ENCODE measurements at places on chromosomes 12 and 14. TPM values are rescaled to one million over a fixed set of nuclear protein-coding genes. Genes with fewer than 3 reads are reported as not detected.
A peak's percentile ranks its signal among the peaks of the same experiment; 100 is the strongest.

- DNase-seq: no peak
These were observed 121.3 kb downstream of the SAMD4A start for GRCh38 chr14:54688229-54688628.

GRCh38 chr14:64815257-64815656 is 64.5 kb downstream of the SPTB start:
- no peak for DNase-seq

- peak; percentile 86 for DNase-seq
These were observed 187.3 kb downstream of the CAND1 start for GRCh38 chr12:67456431-67456901.

DNA sequence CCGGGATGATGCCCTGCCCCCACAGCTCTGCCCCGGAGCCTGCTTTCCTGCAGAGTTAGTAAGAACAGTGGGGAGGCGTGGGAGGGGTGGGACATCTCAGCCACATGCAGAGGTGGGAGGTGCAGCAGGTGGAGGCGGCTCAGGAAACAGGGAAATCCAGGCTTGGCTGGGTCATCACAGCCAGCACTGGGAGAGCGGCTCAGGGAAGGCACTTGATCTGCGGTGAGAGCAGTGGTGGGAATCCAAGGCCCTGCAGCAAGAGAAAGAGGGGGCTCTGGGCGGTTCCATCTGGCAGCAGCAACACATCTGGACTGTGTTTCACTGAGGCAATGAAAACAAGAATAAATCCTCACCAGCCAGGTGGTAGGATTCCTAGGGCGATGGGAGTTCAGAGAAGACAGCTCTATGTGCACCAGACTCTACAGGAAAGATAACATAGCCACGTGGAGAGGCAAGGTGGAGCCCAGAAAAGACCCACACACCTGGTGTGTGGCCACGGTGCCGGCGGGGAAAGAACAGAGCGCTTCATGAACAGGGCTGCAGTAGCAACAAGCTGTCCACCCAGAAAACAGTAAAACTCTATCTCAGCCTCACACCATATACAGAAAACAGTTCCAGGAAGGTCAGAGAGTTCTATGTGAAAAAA is 57.6 kb downstream of the CCDC85C start:
- no peak for DNase-seq

GRCh38 chr12:42156232-42156631 is 11.6 kb upstream of the GXYLT1 start:
- DNase-seq: peak; percentile 90

DNA sequence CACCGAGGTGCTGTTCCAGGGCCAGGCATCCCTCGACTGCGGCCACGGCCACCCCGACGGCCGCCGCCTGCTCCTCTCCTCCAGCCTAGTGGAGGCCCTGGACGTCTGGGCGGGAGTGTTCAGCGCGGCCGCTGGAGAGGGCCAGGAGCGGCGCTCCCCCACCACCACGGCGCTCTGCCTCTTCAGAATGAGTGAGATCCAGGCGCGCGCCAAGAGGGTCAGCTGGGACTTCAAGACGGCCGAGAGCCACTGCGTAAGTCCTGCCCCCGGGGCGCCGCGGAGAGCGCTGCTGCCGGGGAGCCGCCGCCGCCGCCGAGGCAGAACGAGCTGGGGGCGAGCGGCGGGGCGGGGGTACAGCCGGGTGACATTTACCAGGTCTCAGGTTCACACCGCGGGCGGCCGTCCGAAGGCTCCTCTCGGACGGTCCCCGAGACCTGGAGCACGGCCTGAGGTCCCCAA is 1.4 kb downstream of the PLXNC1 start:
- no peak for DNase-seq

GRCh38 chr12:124861492-124861891 is 2.2 kb downstream of the SCARB1 start:
- DNase-seq: no peak

GRCh38 chr12:99352269-99352668 is 295.3 kb upstream of the GARIN6 start:
- DNase-seq: no peak

PGF gene
- total RNA-seq: 0.35 TPM
